ENCODE measurements at places on chromosomes 16 and 17. TPM values are rescaled to one million over a fixed set of nuclear protein-coding genes. Genes with fewer than 3 reads are reported as not detected.

The ASPA gene
- total RNA-seq = not detected

GRCh38 chr16:67865318-67865717, 7.5 kb upstream of the EDC4 start:
- H3K27ac ChIP-seq = no peak overlapping the region
- DNase-seq = no peak
- H3K4me1 ChIP-seq = peaks cover 2% of the 10 kb centered on the region
- H3K36me3 ChIP-seq = peaks cover 33% of the 10 kb centered on the region

The TMC5 gene
- total RNA-seq = not detected

DNA sequence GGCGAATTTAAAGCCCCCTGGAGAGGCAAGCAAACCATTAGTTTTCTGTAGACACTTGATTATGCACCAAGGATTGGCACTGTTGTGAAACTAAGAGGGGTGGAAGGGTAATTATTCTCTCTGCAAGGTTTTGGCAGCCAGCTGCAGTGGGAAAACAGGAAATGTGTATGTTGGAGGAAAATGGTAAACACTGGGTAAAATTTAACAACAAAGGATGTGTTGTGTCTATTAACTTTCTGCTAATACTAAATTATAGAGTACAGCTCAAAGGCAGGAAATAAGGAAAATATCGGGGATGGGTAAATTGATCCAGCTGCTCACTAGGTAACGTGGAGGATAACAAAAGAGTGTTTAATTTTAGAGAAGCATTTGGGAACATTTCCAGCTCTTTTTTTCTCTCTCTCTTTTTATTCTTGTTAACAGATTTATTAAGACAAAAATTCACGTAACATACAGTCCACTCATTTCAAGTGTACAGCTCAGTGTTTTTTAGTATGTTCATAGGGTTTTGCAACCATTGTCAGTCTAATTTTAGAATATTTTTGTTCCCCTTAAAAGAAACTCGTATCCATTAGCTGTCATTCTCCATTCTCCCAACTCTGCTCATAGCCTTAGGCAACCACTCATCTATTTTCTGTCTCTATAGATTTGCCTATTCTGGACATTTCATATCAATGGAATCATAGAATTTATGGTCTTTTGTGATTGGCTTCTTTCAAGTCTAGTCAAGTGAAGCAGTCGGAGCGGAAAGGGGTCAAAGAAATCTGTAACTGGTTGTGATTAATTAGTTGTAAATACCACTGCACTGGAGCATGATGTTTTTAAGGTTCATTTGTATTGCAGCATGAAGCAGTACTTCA, 41.8 kb downstream of the TANGO6 start:
- H3K27me3 ChIP-seq = no peaks in the 10 kb centered on the region
- DNase-seq = no peak
- H3K4me3 ChIP-seq = no peak overlapping the region
- H3K4me1 ChIP-seq = no peaks in the 10 kb centered on the region
- H3K27ac ChIP-seq = no peak overlapping the region

The DEXI gene
- 38.5 TPM for total RNA-seq

The ZNF778 gene
- 7.7 TPM for total RNA-seq

GRCh38 chr16:3138342-3138741, 3.5 kb downstream of the ZNF213 start:
- H3K27ac ChIP-seq = no peak overlapping the region
- no peaks in the 10 kb centered on the region for H3K27me3 ChIP-seq
- H3K4me3 ChIP-seq = no peak overlapping the region
- no peak for DNase-seq
- peaks cover 22% of the 10 kb centered on the region for H3K36me3 ChIP-seq

DNA sequence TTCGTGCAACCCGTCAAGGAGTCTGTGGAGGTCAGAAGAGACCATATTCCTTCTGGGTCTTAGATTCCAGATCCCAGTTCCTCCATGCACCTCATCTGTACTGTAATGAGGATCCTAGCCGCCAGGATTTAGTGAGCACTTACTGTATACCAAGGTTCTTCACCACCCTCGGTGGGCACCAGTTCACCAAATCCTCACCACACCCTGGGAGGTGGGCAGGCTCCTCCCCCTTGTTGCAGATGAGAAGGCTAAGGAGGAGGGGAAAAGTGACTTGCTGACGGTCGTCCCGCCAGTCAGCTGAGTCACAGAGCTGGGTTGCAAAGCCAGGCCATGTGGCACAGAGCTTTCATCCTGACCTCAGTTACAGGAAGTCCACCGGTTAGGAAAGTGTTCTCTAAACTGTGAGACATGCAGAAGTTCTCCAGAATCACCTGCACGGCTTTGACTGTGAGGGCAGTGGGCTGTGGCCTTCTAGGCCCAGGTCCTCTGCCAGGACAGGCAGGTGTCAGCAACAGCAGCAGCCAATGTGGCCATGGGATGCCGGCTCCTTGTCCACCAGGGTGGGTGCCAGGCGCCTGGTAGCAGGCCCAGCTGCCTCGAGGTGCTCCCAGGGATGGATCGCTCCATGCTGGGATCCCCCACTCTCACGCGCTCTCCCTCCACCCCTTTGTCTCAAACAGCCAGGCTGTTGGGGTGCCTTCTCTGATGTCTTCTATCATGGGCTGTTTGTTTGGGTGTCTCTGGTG, 240.3 kb upstream of the GSE1 start:
- H3K4me1 ChIP-seq = peaks cover 7% of the 10 kb centered on the region
- no peaks in the 10 kb centered on the region for H3K27me3 ChIP-seq
- H3K4me3 ChIP-seq = no peak overlapping the region
- no peak for DNase-seq
- no peak overlapping the region for H3K27ac ChIP-seq

DNA sequence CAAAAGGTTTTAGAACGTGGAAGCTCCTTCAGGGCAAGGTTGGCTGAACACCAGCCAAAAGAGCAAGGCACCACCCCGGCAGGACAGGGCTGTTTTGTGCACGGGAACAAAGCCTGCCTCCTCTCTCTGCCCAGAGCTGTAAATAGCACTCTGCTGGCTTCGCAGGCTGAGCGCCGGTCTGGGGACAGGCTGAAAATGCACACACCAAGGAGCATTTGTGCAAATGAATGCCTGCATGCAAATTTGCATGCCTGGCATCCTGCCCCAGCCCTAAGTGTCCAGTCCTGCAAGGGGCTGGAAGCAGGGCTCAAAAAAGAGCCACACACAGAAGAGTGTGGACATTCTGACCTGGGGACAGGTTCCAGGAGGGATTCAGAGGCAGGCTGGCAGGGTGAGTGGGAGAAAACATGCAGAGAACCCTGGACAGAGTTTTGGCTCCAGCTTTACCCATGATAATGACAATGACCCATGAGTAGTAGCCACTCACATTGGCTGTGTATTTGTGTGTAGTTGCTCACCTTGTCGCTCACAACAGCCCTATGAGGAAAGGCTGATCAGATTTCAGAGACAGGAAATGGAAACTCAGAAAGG, 11.7 kb downstream of the ABAT start:
- H3K4me1 ChIP-seq = no peaks in the 10 kb centered on the region
- no peak overlapping the region for H3K4me3 ChIP-seq
- no peaks in the 10 kb centered on the region for H3K27me3 ChIP-seq
- H3K36me3 ChIP-seq = peaks cover 28% of the 10 kb centered on the region
- DNase-seq = no peak
- H3K27ac ChIP-seq = no peak overlapping the region

The OTOP3 gene
- total RNA-seq = not detected

DNA sequence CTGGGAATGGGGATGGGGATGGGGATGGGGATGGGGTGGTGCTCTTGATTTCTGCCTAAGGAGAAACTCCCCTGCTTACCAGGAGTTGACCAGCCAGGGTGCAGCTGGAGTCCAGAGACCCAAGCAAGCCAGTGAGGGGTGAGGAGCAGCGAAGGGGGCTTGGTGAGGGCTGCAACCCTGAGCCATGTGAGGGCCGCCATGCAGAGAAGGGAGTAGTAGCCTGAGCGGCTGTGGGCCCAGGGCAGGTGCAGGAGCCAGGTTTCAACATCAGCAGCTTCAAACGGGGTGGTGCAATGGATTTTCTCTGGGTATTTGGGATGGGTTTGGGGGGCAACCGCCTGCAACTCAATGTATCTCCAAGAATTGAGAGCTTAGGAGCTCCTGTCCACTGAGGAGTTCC, 35.2 kb downstream of the COX4I1 start:
- no peak overlapping the region for H3K27ac ChIP-seq
- no peak for DNase-seq
- H3K36me3 ChIP-seq = no peaks in the 10 kb centered on the region

DNA sequence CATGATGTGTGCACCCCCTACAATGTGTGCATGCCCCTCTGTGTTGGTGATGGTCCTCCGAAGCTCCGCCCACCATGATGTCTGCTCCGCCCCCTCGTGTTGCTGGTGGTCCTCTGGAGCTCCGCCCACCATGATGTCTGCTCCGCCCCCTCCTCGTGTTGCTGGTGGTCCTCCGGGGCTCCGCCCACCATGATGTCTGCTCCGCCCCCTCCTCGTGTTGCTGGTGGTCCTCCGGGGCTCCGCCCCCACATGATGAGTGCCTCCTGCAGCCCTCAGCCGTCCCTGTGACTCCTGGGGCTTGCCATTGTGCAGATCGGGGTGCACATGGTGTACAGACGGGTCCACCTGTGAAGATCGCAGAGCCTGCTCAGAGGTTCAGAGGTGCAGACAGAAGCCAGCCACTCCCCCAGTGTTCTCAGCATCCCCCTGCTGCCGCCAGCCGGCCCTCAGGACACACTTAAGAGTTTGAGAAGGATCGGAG, 129.1 kb upstream of the CHMP6 start:
- H3K36me3 ChIP-seq = peaks cover 82% of the 10 kb centered on the region
- DNase-seq = no peak
- H3K27ac ChIP-seq = peak overlapping the region; percentile 75
- no peak overlapping the region for H3K4me3 ChIP-seq

DNA sequence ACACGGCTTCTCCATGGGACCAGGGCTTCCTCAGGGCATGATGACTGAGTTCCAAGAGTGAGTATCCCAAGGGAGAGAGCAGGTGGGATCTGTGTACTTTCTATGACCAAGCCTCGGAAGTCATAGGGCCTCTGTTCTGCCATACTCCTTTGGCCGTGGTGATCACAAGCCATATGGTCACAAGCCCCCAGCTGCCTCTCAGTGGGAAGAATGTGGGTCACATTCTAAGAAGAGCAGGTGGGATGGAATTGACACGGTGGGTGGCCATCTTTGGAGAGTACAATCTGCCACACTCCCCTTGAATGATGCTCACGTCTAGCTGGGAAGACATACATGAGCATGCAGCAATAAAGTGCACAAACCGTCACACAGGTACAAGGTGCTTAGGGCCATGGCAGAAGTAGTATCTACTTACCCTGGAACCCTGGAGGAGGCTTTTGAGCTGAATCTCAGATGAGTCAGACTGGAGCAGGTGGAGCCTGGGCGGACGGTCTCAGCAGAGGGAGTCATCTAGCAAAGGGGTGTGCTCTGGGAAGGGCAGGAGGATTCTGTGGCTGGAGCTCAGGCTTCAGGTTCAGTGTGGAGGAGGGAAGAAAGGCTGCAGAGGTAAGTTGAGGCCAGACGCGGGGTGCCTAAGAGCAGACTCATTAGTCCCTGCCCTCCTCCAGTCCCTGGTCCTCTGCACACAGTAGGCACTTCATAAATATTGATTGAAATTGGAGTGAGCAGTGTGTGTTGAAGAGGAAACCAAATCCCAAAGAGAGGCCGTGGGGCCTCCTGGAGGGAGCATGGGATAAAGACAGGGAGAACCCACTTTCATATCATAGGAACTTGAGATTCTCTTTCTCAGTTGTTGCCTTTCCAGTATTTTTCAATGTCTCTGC, 26.6 kb downstream of the GOSR2 start:
- no peak for DNase-seq
- H3K27ac ChIP-seq = no peak overlapping the region
- H3K4me3 ChIP-seq = no peak overlapping the region
- no peaks in the 10 kb centered on the region for H3K27me3 ChIP-seq
- no peaks in the 10 kb centered on the region for H3K4me1 ChIP-seq
- peaks cover 4% of the 10 kb centered on the region for H3K36me3 ChIP-seq
